Right forelimb (tissue), 1 donor: ENCODE measurements at places on chromosomes 5 and 9.

DNA sequence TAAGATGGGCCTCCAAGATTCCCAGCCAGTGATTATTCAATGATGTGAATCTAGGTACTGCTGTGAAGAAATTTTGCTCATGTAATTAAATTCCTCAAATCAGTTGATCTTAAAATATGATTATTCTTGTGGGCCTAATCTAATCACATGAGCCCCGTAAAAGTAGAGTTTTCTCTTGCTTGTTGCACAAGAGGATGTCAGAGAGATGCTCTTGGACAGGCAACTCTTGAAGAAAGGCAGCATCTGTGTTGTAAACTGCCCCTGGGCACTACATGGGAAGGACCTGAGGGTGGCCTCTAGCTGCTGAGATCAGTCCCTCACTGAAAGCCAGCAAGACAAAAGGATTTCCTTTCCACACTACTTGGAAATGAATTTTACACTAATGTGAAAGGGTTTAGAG, 132.9 kb downstream of the TRPM3 start:
- no peak for DNase-seq

GRCh38 chr9:6270896-6271295, 55.3 kb downstream of the IL33 start:
- no peak for DNase-seq

DNA sequence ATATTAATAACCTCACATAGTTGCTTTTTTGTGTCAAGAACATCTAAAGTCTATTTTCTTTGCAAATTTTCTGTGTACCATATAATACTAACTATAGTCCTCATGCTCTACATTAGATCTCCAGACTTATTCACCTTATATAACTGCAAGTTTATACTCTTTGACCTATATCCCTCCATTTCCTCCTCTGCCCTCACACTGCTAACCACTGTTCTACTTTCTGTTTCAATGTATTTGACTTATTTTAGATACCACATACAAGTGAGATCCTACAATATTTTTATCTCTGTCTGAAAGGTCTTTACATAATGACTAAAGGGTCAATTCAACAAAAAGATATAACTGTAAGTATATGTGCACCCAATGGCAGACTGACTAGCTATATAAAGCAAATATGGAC, 789.7 kb upstream of the ZNF608 start:
- no peak for DNase-seq

DNA sequence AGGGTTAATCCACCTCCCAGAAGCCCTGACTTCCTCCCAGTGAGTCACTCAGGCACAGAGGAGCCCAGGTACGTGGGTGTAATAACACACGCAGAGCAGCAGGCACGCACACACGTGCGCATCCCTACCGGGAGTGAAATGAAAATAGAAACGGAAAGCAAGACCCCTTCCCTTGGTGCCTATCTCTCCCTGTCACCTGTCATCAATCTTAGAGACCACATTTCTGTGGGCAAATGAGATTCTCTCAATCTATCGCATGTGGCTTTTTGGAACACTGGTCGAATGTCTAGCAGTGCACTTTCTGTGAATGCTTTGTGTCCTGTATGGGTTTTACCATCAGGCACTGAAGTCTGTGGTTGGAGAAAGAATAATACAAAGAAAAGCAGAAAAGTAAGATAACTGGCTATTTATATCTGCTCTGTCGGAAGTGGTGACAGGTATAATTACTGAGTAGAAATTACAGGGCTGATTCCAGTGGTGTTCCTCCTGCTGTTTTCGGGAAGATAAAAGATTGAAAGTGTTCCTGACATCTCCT, 137.7 kb upstream of the GRIA1 start:
- DNase-seq = no peak

GRCh38 chr5:59758566-59758965, 135.0 kb downstream of the PDE4D start:
- no peak for DNase-seq

GRCh38 chr5:108905805-108906204, 158.1 kb downstream of the FER start:
- no peak for DNase-seq

GRCh38 chr5:123181394-123181801, 92.4 kb downstream of the PRDM6 start:
- no peak for DNase-seq

GRCh38 chr9:92652461-92652860, 17.5 kb downstream of the IPPK start:
- no peak for DNase-seq

DNA sequence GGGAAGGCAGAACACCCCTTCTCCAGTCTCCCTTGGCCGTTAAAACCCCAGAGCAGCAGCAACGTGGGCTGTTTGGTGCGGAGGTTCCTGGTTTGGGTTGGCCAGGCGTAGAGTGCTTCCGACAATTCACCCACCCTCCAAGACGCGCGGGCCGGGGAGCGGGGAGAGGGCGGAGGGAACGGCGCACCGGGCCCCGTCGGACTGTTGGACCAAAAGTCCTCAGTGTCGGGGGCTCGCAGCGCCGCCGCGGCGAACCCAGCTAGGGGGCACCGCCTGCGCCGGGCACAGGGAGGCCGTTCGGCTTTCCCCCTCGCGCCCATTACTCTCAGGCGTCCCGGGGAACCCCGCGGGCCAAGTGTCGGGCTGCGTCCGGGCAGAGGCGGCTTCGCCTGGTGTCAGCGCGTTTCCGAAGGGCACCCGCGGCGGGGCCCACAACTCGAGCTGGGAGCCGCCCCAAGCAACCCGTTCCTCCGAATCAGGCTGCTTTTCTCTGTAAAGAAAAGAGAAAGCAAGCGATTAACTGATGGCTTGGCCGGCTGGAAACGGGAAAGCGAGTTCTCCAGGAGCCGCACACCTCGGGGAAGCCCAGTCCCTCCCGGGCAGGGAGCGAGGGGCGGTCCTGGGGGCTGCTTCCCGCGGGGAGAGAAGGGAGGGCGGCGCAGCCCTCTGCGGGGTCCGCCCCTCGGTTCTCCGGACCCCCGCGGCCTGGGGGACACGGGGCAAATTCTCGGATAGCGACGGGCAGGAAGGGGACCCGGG, 145.5 kb downstream of the ERCC6L2 start:
- peak; percentile 75 for DNase-seq

DNA sequence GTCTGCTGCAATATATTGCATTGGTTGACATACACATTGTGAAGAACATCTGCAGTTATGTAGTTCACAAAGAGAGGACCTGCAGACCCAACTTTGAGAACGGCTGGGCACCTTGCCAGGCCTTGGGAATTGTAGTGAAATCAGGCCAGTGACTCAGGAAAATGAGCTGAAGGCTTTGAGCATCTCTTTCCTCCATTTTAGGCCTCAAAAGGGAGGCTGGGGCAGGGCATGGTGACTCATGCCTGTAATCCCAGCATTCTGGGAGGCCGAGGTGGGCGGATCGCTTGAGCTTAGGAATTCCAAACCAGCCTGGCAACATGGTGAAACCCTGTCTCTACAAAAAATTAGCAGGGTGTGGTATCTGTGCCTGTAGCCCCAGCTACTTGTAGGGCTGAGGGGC, 1.4 kb upstream of the IPPK start:
- no peak for DNase-seq

DNA sequence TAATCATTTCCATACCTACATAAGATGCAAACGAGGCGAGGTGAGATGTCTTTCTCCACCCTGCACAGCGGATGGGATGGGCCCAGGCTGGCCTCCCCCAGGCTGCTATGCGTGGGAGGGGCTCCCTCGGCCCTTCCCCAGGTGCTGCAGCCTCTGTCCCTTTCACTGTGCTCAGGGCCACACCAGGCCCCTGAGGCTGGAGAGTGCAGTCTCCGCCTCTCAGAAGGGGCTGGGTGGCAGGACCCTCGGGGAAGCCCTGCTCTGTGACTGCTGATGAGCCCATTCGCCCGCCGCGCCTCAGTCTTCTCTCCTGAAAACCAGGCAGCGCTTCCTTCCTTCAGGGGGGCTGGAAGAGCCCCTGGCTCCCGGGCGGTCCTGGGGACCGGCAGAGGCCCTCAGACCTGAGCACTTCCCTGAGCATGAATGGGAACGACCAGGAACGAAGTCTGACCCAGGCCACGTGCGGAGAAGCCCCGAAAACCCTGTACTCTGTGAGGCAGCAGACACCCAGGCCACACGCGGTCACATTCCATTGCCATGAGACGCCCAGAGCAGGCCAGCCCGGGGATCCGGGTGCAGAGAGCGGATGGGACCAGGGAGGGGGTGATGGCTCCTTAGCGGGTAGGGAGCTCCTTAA, 21.9 kb upstream of the NOTCH1 start:
- DNase-seq = peak; percentile 73

DNA sequence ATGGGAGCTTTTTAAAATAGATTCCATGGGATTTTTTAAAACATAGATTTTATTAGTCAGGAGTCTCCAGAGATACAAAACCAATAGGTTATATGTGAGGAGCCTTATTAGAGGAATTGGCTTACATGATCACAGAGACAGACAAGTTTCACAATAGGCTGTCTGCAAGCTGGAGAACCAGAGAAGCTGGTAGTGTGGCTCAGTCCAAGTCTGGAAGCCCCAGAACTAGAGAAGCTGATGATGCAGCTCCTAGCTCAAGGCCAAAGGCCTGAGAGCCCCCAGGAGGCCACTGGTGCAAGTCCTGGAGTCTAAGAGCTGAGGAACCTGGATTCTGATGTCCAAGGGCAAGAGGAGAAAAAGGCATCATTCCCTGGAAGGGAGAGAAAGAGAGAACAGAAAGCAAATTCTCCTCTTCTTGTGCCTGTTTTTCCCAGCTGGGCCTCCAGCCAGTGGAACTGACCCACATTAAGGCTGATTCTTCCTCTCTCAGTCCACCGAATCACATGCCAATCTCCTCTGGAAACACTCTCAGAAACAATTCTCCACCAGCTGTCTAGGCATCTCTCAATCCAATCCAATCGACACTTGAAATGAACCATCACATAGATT, 59.3 kb downstream of the AHRR start:
- DNase-seq = no peak
